ENCODE measurements at places on chromosomes 3 and 15. TPM values are rescaled to one million over a fixed set of nuclear protein-coding genes. Genes with fewer than 3 reads are reported as not detected.

DNA sequence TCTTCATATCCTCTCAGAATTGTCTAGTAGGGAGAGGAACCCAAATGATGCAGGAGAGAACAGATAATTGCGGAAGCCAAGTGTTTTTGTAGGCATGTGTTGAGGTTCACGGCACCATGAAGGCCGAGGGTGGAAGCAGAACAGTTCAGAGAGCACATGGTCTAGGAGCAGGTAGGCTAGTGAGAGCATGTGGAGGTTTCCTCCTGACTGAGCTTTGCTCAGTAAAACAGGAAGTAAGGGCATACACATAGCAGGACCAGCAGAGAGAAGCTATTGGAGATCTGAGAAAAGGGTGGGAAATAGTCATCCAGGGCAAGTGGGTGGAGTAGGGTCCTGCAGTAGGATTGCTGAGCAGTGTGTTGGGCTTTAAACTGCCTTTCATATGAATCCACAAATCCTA is 491.1 kb downstream of the FHIT start:
- H3K4me3 ChIP-seq, result no peak overlapping the region
- no peaks in the 10 kb centered on the region for H3K36me3 ChIP-seq
- no peak for DNase-seq

GRCh38 chr3:30980993-30981392 is 86.5 kb upstream of the GADL1 start:
- H3K27ac ChIP-seq, result no peak overlapping the region
- no peaks in the 10 kb centered on the region for H3K36me3 ChIP-seq
- peaks cover 1% of the 10 kb centered on the region for H3K27me3 ChIP-seq
- no peak overlapping the region for H3K4me3 ChIP-seq
- no peak for DNase-seq
- no peaks in the 10 kb centered on the region for H3K4me1 ChIP-seq

DNA sequence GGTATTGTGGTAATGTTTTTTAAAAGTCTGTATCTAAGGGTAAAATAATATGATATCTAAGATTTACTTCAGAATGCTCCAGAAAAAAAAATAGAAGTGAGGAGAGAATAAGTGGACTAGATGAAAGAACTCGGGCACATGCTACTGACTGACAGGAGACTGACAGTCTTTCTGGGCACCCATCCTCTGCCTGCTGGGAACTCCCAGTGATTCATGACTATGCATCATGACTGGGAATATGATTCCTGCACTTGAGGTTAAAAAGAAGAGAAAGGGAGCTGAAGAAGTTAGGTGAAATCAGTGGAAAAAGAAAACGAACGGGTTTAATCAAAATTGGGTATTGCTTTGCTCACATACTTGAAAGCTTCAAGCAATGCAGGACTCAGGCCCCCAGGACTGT is 35.7 kb upstream of the SPSB4 start:
- no peaks in the 10 kb centered on the region for H3K4me1 ChIP-seq
- H3K4me3 ChIP-seq, result no peak overlapping the region
- no peak overlapping the region for H3K27ac ChIP-seq
- no peaks in the 10 kb centered on the region for H3K36me3 ChIP-seq

The ACKR2 gene
- total RNA-seq, result 1.1 TPM
